ENCODE measurements at places on chromosomes 4 and X. TPM values are rescaled to one million over a fixed set of nuclear protein-coding genes. Genes with fewer than 3 reads are reported as not detected.

DNA sequence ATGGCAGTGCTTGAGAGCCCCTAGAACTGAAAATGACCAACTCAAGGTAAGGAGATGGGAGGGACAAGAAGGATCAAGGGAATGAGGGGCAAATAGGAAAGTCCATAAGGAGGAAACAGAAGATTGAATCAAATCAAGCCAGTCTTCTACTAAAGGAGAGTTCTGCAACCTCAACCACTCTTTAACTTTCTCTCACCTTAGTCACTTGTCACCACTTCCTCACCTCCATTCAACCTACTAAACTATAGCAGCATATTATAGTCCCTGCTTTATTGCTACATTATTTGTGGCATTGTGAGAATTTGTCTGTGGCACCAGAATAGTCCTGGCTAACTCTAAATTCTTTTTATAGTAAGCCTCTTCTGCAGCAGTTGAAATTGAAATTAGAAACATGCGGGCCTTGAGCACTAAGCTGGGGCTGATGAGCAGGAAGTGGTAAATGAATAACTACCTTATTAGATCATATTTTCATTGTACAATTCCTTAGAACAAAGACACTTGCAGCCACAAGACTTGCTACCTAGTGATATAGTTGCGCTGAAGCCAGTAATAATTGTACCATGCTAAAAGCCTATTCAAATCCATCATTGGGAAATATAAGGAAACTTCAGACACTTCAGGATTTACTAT, 336.9 kb downstream of the ZNF674 start:
- ATAC-seq: peak; percentile 55

Gene ARHGAP36
- total RNA-seq: not detected

DNA sequence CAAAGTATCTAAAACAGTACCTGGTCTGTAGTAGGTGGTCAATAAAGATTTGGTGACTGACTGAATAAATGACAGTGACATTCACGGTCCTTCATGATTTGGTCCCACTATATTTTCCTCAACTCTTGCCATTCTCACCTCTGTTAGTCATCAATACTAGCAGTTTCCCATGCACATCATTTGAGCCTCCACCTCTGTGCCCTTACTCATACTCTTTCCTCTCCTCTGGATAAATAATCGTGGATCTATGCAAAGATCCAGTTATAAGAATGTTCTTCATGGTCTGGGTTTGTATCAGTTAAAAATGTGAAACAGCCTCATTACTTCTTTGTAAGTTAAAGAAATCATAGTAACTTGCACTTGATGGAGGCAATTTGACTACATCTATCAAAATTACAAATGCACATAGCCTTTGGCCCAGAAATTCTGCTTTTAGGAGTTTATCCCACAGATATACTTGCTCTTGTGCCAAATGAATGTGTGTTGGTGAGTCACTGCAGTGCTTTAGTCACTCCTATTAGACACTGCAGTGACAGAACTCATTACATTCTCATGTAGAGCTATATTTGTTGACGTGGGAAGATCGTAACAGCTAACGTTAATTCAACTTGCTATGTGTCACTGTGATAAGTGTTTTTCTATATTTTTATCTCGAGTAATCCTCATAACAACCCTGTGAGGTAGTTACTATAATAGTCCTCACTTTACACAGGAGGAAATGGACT, 121.9 kb upstream of the SMIM10 start:
- ATAC-seq: no peak

GRCh38 chr4:90994851-90995574, 867.8 kb downstream of the CCSER1 start:
- ATAC-seq: no peak
